Ovary (tissue), 10 donors: ENCODE measurements at places on chromosomes 13 and 19.
A peak's percentile ranks its signal among the peaks of the same experiment; 100 is the strongest.

DNA sequence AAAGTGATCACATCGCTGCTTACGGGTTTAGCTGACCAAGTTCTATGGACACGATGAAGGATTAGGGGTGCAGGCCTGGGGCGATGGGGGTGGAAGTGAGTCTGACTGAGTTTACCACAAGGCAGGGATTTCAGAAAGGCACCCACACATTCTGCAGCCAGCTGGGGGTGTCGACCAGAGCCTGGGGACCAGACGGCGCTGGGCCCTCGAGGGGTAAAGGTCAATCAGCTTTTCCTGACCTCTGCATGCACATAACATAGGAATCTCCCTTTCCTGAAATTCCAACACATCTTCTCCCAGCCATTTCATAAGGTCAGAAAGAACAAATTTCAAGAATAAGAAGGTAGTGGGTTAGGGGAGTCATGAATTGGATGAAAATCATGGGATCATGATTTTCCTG, 92.0 kb downstream of the ZNF536 start:
- no peaks in the 10 kb centered on the region for H3K36me3 ChIP-seq
- no peak overlapping the region for H3K4me3 ChIP-seq
- H3K27ac ChIP-seq = no peak overlapping the region

DNA sequence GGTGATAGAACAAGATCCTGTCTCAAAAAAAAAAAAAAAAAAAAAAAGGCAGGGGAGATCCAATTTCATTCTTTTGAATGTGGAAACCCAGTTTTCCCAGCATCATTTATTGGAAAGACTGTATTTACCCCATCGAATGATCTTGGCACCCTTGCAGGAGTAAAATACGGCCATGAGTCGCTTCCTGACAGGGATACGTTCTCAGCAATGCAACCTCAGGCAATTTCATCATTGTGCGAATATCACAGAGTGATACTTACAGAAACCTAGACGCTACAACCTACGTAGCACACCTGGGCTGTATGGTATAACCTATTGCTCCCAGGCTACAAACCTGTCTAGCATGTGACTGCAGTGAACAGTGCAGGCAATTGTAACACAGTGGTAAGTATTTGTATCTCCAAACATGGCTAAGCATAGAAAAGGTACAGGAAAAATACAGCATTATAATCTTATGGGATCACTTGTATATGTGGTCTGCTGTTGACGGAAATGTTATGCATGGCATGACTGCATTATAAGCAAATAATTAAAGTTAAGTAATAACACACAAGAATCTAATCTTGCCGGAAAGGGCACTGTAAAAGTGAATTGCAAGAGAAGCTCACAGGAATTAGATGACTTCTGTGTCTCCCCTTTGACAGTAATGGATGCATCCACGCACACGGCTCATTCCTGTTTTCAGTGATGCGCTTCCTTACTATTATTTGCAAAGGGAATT, 24.1 kb downstream of the RFX2 start:
- H3K27ac ChIP-seq = no peak overlapping the region
- H3K4me3 ChIP-seq = no peak overlapping the region
- H3K27me3 ChIP-seq = no peaks in the 10 kb centered on the region
- H3K36me3 ChIP-seq = no peaks in the 10 kb centered on the region
- peaks cover 15% of the 10 kb centered on the region for H3K4me1 ChIP-seq
- no peak for DNase-seq

- no peak overlapping the region for H3K4me3 ChIP-seq
- H3K4me1 ChIP-seq = peaks cover 4% of the 10 kb centered on the region
- H3K27ac ChIP-seq = no peak overlapping the region
Measured at GRCh38 chr13:43686557-43686956, 100.2 kb downstream of the ENOX1 start.

DNA sequence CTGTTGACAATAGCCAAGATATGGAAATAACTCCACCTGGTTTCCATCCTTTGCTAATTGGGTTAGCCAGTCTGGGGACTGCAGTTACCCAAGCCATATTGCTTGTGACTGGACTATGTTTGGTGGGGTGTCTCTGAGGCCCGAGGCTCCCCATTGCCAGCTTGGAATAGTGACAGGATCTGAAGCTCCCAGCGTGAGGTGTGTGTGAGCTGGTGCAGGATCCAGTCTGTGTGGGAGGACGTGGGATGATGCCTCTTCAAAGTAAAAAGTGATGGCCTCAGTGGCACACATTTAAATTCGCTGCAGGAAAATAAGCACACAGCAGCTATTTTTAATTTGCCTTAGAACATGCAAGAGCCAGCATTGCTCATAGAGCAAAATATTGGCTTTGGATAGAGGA, 75.0 kb downstream of the TEX26 start:
- H3K4me3 ChIP-seq = no peak overlapping the region
- H3K27me3 ChIP-seq = no peaks in the 10 kb centered on the region
- no peak overlapping the region for H3K27ac ChIP-seq
- H3K36me3 ChIP-seq = no peaks in the 10 kb centered on the region
- no peak for DNase-seq

- H3K4me3 ChIP-seq = no peak overlapping the region
- no peaks in the 10 kb centered on the region for H3K27me3 ChIP-seq
- no peaks in the 10 kb centered on the region for H3K4me1 ChIP-seq
- H3K27ac ChIP-seq = no peak overlapping the region
- DNase-seq = no peak
Measured at GRCh38 chr13:28058866-28059613, 41.3 kb downstream of the FLT3 start.

GRCh38 chr19:15223649-15224361, 8.4 kb downstream of the EPHX3 start:
- H3K4me1 ChIP-seq = peaks cover 7% of the 10 kb centered on the region
- no peaks in the 10 kb centered on the region for H3K27me3 ChIP-seq
- H3K36me3 ChIP-seq = no peaks in the 10 kb centered on the region
- H3K4me3 ChIP-seq = peak overlapping the region; percentile 58

DNA sequence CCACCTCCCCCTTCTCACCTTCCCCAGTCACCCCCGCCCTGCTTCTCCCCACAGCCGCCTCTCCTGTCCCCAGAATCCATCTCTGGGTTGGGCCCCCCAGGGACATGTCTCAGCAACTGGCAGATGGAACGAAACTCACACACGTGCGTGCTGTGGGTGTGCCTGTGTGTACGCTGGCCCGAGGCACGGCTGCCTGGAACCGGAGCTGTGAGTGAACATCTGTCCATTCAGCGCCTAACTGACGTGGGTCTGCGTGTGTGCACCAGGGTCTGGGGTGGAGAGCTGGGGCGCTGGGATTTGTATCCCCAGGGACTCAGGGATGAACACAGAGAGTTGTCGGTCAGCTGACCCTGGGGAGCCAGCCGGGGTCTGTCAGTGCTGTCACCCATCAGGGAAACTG, 752 bp upstream of the HAS1 start:
- no peak overlapping the region for H3K4me3 ChIP-seq
- H3K27me3 ChIP-seq = no peaks in the 10 kb centered on the region
- DNase-seq = peak; percentile 44
- peaks cover 4% of the 10 kb centered on the region for H3K4me1 ChIP-seq

DNA sequence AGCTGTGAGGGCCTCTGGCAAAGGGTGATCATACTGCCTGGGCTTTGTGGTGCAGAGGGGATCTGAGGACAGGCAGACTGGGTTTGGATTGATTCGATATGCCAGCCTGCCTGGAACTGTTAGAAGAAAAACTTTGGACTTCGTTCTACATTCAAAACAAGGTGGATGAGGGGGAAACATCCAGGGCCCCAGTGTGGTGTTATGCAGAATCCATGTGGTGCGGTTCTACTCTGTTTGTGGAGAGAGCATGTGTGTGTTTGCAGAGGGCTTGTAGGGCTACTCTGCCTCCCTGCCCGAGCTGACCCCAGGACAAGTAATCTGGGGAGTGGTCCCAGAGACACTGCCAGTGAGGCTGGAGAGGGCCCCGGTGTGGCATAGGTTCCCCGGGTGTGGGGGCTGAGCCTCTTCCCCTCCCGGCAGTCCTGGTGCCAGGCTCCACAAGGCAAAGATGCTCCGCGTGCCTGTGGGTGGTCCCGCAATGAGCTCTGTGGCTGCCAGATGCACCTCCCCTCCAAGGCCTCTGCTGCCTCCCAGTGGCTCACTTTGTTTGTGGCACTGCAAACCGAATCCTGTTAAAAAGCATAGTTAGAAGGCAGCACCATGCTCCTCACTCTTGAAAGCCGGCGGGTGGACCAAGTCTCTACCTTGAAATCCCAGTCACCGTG, 22.3 kb upstream of the TFDP1 start:
- H3K4me1 ChIP-seq = no peaks in the 10 kb centered on the region
- H3K36me3 ChIP-seq = no peaks in the 10 kb centered on the region
- no peak overlapping the region for H3K4me3 ChIP-seq
- H3K27ac ChIP-seq = no peak overlapping the region

- H3K36me3 ChIP-seq = no peaks in the 10 kb centered on the region
- no peaks in the 10 kb centered on the region for H3K27me3 ChIP-seq
- H3K4me3 ChIP-seq = no peak overlapping the region
- no peak overlapping the region for H3K27ac ChIP-seq
Measured at GRCh38 chr13:30179597-30180276, 127.6 kb downstream of the KATNAL1 start.

GRCh38 chr19:49592486-49593232, 1.7 kb downstream of the PRR12 start:
- peak overlapping the region; percentile 74 for H3K4me3 ChIP-seq
- H3K27ac ChIP-seq = no peak overlapping the region
- DNase-seq = no peak
- H3K27me3 ChIP-seq = no peaks in the 10 kb centered on the region
- H3K4me1 ChIP-seq = peaks cover 3% of the 10 kb centered on the region
- no peaks in the 10 kb centered on the region for H3K36me3 ChIP-seq

DNA sequence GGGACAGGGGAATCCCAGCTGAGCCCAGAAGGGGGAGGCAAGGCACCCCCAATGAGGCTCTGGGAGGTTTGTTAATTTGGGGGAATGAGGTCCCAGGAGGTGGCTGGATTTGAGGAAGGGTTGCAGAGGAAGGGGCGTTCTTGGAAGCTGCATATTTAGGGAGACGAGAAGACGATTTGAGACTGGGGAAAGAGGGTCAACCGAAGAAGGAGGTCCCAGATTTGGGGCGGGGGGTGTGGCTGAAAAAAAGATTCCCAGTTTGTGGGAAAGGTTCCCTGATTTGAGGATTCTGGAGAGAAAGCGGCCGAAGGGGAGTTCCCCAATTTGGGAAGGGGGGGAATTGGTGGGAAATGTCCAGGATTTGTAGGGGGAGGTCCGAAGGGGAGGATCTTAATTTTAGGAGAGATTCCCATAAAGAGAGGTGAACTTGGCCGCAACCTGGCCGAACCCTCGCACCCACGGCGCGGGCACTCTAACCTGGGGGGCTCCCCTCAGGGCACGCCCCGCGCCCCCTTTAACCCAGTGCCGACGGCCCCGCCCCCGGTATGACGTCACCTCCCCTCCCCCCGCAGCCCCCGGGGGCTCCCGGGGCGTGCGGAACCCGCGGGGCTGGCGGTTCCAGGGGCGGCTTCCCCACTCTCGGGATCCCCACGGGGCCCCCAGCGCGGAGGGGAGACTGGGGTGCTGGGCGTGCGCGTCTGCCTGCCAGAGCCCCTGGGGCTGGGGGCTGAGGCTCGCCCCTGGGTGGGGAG, 1.2 kb downstream of the PTPRS start:
- H3K36me3 ChIP-seq = no peaks in the 10 kb centered on the region
- DNase-seq = no peak
- H3K27ac ChIP-seq = no peak overlapping the region
- peak overlapping the region; percentile 42 for H3K4me3 ChIP-seq
- H3K27me3 ChIP-seq = no peaks in the 10 kb centered on the region
- H3K4me1 ChIP-seq = no peaks in the 10 kb centered on the region

GRCh38 chr19:10510301-10510802, 6.9 kb downstream of the S1PR5 start:
- DNase-seq = peak; percentile 28
- no peaks in the 10 kb centered on the region for H3K36me3 ChIP-seq
- H3K27me3 ChIP-seq = no peaks in the 10 kb centered on the region
- no peak overlapping the region for H3K27ac ChIP-seq

DNA sequence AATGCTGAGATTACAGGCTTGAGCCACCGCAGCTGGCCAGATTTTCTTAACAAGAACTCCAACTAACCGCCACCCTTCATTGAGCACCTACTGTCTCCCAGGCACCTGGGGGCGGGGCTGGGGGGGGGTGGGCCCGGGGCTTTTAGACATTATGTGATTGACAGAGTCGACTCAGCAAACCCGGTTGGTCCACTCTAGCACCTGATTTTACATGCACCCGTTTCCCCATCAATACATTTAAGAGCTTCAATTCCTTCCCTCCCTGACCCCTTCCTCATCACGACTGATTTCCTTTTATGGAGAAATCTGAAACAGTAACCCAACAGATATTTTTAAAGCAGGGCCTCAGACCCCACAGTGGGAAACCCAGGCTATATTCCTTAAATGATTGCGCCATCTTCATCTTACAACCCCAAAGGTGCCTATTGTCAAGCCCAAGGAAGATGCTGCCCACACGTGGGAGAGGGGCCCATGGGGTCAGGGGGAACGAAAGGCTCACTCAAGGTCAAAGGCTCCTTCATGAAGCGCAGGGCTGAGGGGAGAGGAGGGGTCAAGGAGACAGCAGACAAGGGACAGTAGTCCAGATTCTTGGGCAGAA, 1.8 kb downstream of the INSR start:
- DNase-seq = no peak
- no peaks in the 10 kb centered on the region for H3K27me3 ChIP-seq
- peak overlapping the region; percentile 97 for H3K27ac ChIP-seq
- peaks cover 12% of the 10 kb centered on the region for H3K4me1 ChIP-seq

DNA sequence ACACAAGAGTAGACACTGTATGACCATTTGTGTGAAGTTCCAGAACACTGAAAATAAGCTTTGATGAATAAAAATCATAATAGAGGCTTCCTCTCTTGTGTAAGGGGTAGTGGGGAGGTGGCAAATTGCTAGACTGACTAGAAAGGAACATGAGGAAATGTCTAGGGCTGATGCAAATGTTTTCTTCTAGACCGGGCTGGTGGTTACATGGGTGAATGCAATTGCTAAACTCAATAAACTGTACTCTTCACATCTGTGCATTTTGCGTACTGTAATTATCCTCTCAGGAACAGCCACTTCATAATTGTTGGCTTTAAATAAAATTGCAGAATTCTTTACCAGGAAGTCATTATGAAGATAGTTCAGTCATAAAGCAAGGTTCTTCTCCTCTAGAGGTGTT, 5.2 kb upstream of the KBTBD7 start:
- H3K36me3 ChIP-seq = no peaks in the 10 kb centered on the region
- H3K27ac ChIP-seq = no peak overlapping the region
- H3K4me1 ChIP-seq = no peaks in the 10 kb centered on the region
- H3K4me3 ChIP-seq = no peak overlapping the region
- no peaks in the 10 kb centered on the region for H3K27me3 ChIP-seq

- no peaks in the 10 kb centered on the region for H3K36me3 ChIP-seq
- H3K27me3 ChIP-seq = no peaks in the 10 kb centered on the region
- DNase-seq = no peak
- peak overlapping the region; percentile 55 for H3K4me3 ChIP-seq
- peak overlapping the region; percentile 40 for H3K27ac ChIP-seq
Measured at GRCh38 chr19:52536448-52536800, 9.0 kb downstream of the ZNF808 start.

GRCh38 chr19:38656171-38656981, 8.9 kb downstream of the ACTN4 start:
- no peak overlapping the region for H3K4me3 ChIP-seq
- peaks cover 50% of the 10 kb centered on the region for H3K4me1 ChIP-seq
- no peaks in the 10 kb centered on the region for H3K27me3 ChIP-seq
- no peak for DNase-seq
- no peaks in the 10 kb centered on the region for H3K36me3 ChIP-seq
- H3K27ac ChIP-seq = peak overlapping the region; percentile 72

- no peak within 1 kb of the TSS for H3K27ac ChIP-seq
- no peaks in the 10 kb centered on the region for H3K36me3 ChIP-seq
- H3K4me3 ChIP-seq = no peak within 1 kb of the TSS
- DNase-seq = no peak
Measured at GRCh38 chr19:53962887-53963431, at the start of gene CACNG8. CACNG8 (plus strand) TSS chr19:53962937.

GRCh38 chr13:83286737-83287136, 595.5 kb downstream of the SLITRK1 start:
- DNase-seq = no peak
- no peaks in the 10 kb centered on the region for H3K4me1 ChIP-seq
- H3K27ac ChIP-seq = no peak overlapping the region
- no peak overlapping the region for H3K4me3 ChIP-seq
- no peaks in the 10 kb centered on the region for H3K27me3 ChIP-seq
